Pancreas (tissue), 10 donors: ENCODE measurements at places on chromosomes 2 and 18. TPM values are rescaled to one million over a fixed set of nuclear protein-coding genes. Genes with fewer than 3 reads are reported as not detected.

DNA sequence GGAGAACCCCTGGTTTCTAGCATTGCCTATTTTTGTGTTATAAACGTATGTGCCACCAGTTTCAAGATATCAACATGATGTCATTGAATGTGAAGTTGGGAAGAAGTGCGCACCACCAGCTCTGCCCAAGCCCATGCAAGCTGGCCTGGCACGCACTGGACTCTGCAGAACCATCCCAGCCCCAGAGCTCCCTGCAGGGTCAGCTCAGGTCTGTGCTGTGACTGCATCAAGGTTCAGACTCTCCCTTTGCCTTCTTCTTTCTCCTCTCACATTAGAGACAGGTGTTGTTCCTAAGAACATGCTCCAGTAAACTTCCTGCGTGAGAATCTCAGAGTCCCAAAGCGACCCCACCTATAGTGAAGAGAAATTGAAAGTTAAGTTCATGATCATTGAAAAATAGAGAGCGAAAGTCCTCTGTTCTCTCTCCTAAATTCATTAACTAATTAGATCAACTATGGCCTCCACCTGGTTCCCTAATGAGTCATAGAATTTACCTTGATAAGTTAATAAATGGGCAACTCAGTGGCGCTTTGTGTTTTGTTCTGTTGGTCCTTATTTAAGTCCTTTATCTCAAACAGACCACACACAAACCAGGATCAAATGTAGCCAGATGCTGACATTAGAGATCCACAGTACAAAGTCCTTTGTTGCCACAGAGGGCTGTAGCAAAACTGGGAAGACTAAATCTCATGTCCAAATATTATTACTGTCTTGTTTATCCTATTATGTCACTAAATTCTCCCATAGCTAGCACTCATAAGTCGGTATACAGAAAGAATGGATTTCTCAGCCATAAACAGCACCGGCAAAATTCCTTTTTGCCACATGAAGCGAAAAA, 432.3 kb downstream of the STK39 start:
- no peak for DNase-seq

DNA sequence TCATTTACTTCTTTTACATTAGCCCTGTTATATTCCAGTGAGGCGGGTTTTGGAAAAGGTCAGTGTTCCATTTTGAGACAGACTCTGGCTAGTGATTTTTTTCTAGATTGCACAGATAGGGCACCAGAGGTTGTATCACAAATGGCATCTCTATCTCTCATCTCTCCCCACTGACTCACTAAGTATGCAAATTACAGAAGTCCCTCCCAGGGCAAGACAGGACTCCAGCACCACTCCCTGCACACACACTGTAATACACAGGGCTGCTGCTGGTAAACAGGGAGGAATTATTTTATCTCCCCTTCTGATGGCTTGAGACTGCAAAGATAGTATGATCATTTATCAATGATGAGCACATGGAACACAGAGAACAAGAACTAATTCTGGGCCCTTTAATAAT, 46.2 kb downstream of the AKAIN1 start:
- DNase-seq = no peak

DNA sequence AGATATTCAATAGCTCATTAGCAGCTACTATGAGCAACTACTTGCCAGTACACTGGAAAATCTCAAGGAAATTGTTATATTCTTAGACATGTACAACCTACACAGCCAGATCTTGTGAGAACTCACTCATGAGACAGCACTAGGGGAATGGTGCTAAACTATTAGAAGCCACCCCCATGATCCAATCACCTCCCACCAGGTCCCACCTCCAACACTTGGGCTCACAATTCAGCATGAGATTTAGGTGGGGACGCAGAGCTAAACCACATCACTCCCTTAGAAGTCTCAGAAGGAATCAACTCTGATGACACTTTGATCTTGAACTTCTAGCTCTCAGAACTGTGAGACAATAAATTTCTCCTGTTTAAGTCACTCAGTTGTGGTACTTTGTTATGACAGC, 418.3 kb upstream of the SPHKAP start:
- DNase-seq = no peak

- DNase-seq = no peak
Observed at GRCh38 chr2:1665761-1666505, 78.4 kb downstream of the PXDN start.

GRCh38 chr2:136347981-136348380, 230.0 kb upstream of the CXCR4 start:
- no peak for DNase-seq

- no peak for DNase-seq
Observed at GRCh38 chr2:201377218-201377617, 20.1 kb upstream of the FLACC1 start.

GRCh38 chr2:105573490-105573889, 171.2 kb upstream of the NCK2 start:
- DNase-seq = no peak

- no peak for DNase-seq
Observed at GRCh38 chr2:85666016-85666415, 2.0 kb downstream of the SFTPB start.

GRCh38 chr18:48993586-48993985, 42.8 kb upstream of the SMAD7 start:
- DNase-seq = no peak

C1QL2 gene
- total RNA-seq = not detected

ZBTB14 gene
- total RNA-seq = 7.7 TPM
